ENCODE measurements at places on chromosomes 3 and 15.

DNA sequence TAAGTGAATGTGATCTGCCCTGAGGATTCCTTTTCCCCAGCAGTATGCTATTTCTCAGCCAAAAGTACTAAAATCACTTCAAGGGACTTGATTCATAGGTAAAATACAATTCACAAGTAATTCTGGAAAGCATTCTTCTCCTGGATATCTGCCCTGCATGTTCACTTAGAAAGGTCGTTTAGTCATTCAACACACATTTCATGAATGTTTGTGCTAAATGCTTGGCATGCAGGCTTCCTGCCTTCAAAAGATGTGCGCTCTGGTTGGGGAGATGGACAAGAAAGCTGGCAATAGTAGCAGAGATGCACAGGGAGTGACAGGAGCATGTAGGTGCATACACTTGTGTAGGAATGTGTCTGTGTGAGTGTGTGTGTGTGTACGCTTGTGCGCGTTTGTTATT lies 360.7 kb downstream of the PTPRG start:
- no peak for DNase-seq

DNA sequence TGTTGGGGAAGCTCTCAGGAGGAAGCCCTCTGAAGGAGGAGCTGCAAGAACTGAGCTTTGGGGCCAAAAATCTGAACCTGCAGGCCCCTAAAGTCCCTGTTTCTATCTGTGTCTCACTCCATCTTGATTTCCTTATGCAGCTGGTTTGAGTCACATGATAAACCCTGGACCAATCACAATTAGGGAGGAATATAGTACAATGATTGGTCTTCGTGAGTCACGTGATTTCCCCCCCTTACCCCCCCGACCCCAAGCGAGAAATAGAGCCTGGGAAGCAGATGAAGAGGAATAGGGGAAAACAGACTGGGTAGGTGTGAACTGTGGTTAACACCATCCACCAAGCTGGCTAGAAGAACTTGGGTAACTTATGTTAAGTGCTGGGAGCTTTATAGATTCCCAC lies 12.9 kb downstream of the CRABP1 start:
- DNase-seq = no peak

DNA sequence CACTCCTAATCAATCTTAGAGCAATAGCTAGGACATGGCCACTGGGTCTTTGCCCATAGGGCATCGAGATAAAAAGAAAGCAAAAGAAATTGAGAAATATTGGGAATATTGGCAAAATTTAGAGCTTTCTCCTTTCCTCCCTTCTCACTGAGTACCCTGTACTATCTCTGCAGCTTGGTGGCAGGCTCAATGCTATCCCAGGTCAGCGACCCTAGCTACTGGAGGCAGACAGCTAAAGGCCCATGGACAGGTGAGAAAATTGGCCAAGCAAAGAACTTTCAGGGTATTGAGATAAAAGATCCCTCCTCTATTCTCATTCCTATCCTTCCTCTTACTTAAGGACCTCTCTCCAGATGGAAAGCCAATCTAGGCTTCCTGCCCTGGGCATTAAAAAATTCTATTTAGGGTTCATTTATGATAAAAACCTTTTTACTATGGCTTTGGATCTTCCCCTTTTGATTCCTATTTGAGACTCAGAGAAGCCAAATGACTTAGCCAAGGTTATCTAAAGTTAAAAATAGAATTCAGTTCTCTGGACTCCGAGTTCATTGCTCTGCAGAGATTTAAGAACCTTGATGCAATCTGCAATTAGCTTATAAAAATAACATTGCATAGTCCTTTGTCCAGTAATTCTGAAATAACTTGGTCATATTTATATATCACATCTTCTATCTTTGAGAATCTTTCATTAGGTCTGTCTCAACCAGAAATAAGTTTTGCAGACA lies 75.4 kb downstream of the THRB start:
- no peak for DNase-seq

- DNase-seq = no peak
Observed at GRCh38 chr15:97406841-97407240, 553.7 kb upstream of the ARRDC4 start.

- no peak for DNase-seq
Observed at GRCh38 chr3:196774848-196775422, 35.3 kb downstream of the PAK2 start.

GRCh38 chr15:68256675-68257450 lies 20.7 kb upstream of the FEM1B start:
- no peak for DNase-seq

DNA sequence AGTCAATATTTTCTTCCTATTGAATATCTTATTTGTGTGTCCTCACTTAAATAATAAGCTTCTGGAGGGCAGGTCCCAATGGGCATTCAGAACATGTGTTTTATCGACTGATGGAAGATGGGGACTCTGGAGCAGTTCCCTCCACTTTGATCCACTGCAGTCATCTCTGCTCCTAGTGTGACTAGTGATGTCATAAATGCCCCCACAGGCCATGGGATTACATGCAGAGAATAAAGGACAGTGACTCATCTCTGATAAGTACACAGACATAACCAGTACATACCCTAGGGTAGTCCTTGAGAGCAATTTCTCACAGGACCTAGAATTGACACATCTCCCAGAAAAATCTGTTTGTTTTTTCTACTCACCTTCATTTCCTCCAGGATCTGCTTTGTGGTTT lies 49.4 kb upstream of the FMN1 start:
- no peak for DNase-seq

GRCh38 chr3:190525634-190526033 lies 11.7 kb downstream of the IL1RAP start:
- DNase-seq = no peak

GRCh38 chr15:22265056-22265945 lies 185.0 kb downstream of the OR4M2 start:
- DNase-seq = peak; percentile 29

GRCh38 chr3:192366916-192367315 lies 360.4 kb downstream of the FGF12 start:
- DNase-seq = no peak

DNA sequence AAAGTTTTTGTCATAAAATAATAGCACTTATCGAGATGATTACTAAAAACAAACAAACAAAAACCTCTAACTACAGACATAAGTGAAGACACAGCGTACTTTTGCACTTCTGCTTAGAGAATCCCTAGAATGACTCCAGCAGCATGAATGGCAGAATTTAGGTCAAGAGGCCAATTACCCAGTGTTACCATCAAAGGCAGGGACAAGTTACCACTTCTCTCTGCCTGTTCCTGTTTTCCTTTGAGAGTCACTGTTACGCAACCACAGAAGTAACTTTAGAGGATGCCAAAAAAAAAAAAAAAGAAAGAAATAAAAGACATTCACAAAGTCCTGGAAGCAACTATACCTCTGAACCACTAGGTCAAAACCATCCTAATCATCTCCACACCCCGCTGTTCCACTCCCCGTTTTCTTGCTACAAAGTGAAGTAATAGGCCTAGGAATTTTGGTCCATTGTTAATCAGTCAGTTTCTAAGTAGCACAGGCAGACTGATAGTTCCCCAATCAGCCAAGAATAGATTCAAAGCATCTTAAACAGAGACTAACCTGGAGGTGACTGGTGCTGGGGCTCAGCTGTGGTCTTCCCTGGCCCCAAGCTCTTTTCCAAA lies 41.9 kb downstream of the FMN1 start:
- DNase-seq = no peak

DNA sequence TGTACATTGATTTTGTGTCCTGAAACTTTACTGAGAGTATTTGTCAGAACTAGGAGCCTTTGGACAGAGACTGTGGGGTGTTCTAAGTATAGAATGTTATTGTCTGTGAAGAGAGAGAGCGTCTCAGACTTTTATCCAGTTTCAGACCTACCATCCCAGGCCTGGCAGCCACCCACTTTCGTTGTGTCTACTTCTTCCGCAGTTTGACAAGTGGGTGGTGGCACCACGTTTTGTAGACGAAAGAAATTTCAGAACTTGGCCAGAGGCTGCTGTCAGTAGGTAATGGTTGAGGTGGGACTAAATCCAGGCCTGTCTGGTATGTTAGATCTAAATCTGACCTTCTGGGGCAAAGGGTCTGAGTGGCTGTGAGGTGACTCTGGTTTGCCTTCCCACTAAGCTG lies 13.4 kb upstream of the TRAK1 start:
- no peak for DNase-seq

DNA sequence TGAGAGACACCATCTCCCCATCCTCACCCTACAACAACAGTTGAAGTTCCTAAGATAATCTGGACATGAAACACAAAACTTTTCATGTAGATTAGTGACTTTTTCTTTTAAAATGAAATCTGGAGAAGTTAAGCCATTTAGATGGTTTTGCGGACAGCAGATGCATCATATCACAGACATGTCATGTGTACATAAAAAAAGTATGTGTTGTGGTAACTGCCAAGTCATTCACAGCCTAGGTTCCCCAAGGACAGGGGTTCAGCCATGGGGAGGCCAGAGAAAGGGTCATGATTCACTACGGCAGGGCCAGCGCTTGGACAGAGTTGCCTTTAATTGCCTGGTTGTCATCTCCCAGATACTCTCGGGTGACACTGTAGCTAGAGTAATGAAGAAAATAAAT lies 163.2 kb downstream of the PDZRN3 start:
- DNase-seq = no peak

DNA sequence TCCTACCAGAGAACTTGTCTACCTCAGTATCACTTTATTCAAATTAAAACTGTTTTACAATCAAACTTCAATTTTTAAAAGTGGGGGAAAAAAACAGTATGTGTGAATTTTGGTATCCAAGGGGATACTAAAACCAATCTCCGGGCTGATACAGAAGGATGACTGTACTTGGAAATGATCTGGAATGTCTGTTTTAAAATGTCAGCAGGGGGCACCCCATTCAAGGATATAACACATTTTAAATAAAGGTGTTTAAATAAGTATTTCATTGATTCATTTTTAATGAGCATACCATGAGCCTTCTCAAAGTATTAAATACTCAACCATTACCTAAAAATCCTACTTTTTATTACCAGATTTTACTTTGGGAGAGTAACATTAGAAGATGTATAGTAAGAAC lies 67.9 kb downstream of the ULK4 start:
- no peak for DNase-seq

DNA sequence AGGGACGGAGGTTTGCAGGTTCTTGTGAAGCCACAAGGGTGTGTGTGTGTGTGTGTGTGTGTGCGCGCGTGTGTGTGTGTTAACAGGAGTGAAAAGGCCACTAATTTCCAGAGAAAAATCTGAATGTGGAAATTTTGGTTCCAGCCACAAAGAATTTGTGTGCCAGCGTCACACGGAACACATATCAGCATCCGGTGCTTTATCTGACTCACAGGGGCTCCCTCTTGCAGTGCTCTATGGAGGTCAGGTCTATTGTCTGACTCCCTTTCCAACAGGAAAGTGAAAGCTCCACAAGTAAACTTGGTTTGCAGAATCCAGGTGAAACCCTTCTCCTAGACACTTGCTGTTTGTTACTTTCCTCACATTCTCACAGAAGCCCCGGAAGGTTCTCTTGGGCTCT lies 6.2 kb downstream of the CLDN11 start:
- DNase-seq = no peak

DNA sequence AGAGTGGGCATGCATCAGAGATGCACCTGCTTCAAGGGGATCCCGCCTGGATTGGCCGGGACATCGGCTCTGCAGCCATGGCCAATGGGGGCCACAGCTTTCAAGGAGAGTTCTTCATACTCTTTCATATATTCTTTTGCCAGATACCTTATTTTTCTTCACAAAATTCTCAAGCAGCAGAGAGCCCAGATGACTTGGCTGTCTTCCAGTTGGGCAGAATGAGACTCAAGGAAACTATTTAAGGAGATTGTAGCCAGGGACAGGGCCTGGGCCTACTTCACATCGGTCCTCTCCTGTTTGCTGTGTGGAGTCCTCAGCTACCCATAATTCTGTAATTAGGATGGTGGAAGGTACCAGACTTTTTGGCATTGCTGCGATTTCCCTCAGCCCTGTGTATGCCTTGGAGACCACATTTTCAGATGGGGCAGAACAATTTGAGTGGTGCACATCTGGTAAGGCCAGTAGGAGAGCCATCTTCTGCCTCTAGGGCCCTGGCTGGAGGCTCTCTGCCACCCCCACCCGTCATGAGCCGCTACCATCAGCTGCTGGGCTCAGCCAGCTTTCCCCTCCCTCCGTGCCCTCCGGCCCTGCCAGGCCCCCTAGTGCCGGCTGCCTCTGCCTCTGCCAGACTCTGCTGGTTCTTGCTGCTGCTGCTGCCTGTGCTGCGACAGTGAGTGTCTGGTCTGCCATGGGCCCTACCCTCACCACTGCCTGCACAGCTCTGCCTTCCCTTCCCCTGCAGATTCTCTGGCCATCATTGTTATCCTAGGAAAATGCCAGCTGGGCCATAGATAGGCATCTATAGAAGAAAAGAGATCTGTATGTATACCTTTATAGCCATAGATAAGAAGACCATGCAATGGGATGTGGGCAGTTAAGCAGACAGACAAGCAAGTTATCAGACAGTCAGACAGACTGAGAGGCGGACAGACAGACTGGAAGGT lies 6.7 kb downstream of the PLIN1 start:
- DNase-seq = no peak

DNA sequence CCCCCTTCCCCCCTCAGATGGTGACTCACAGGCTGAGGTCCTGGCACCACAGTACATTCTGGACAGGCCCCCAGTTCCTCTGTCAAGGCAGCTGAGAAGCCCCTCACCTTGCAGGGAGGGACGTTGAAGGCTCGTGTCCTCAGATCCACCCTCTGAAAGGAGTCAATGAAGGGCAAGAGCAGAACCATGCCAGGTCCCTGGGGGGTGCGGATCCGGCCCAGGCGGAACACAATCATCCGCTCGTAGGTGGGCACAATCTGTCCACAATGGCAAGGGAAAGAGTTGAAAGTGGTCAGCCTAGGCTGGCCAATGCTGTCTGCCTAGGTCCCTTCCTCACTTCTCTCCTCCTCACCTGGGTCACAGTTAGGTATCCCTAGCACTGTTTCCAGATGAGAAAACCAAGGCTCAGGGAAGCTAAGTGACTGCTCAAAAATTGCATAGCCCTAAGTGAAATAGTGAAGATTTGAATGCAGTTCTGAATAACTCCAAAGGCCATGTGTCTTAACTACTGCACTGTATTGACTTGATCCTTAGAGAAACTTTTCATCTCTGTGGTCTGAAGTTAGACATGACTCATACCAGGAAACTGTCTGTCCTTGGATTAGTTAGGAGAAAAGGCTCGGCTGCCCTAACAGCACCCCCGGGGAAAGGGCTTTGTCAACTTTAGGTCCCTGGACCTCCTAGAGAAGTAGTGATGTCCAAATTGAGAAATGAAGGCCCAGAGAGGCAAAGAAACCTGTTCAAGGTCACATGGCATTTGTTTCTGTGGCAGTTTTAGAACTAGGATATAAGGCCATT lies 2.9 kb downstream of the STOML1 start:
- DNase-seq = no peak

- no peak for DNase-seq
Observed at GRCh38 chr3:36367912-36368573, 12.3 kb upstream of the STAC start.

GRCh38 chr3:179133575-179133974 lies 14.6 kb upstream of the PIK3CA start:
- no peak for DNase-seq

DNA sequence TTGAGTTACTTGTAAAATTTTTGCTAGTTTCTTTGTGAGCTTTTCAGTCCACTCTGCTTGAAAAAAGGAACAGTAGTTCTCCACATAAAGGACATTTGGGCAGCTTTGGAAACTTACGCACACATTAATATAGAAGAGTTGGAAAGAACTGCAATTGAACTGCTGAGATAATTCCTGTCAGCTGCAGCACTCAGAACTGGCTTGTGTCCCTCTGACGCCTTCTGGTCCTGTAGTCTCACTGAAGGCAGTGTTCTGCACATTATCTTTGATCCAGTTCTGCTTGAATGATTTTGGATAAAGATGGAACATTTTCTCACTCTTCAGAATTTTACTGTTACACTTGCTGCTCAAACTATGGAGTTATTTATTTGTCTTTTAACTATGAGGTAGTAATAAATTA lies 901.9 kb downstream of the OTOL1 start:
- DNase-seq = no peak

Data from stimulated activated CD4-positive, alpha-beta T cell treated with anti-CD3 and anti-CD28 coated beads, Interleukin-1b, Interleukin-23, amount 100 ng/mL, for 24 hours (primary cell).